Stimulated activated naive CD4-positive, alpha-beta T cell (primary cell): ENCODE measurements at places on chromosomes 3 and 15.

DNA sequence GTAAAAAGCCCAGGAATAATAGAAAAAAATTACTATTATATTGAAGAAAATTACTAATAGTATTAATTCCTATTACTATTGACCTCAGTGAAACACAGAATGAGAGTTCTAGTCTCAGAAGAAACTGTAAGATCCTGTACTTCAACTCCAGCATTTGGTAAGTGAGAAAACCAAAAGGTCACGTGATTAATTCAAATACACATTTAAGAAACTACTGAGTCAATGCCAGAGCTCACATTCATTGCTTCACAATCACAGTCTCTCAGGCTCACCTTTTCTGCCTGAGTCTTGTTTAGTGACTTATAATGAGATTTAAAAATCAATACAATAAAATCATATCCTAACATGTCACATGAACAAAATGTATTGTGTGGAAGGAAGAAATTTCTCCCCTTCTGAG lies 556.1 kb downstream of the FGF12 start:
- DNase-seq: no peak

- DNase-seq: peak; percentile 14
Observed at GRCh38 chr15:90059208-90059985, 42.9 kb downstream of the IDH2 start.

DNA sequence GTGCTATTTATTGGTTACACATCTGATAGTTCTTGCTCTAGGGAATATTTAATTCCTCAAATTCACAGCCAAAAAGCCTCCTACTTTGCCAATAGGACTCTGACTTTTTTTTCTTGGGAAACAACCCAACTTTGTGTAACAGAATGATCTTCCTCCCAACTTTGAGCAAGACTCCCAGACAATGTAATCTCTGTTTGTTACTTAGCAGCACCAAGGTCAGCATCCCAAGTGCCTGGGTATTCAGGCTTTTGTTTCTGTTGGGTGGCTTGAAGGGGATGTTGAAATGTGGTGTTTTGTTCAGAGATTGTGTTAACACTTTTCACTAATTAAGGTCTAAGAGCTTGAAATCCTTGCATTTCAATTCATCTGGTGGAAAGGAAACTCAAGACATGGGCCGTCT lies 115.8 kb downstream of the ADAMTS9 start:
- no peak for DNase-seq

DNA sequence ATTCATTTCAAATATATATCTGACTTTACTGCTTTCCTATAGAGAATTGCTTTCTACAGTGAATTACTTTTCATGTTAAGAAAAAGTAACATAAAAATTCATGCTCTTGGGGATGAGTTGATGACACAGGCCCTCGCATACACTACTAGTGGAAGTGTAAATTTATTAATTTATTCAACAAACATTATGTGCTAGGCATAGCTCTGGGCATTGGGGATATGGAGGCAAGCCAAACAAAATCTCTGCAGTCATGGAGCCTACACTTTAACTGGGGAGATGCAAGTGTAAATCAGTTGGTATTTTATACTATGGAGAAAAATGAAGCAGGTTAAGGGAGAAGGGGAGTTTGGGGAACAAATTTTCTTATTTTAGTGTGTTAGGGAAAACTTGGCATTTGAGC lies 340.7 kb downstream of the RAP2B start:
- DNase-seq: no peak

- no peak for DNase-seq
Observed at GRCh38 chr3:155496206-155496605, 202.7 kb upstream of the STRIT1 start.

DNA sequence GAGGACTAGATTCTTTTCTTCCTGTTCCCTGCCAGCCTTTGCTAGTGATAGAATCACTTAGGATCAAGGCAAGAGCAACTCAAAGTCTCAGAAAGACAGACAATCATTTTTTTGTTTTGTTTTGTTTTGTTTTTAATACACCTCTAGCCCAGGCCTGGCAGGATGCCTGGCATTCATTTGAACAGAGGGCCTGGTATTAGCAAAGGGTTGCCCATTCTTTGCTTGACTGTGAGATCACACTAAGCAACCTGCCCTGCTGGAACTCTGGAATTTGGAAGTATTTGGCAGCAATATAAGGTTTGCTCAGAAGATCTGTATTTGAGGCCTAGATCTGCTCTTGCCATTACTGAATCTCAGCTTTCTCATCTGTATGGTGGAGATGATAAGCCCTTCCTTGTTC lies 21.8 kb upstream of the ATP13A5 start:
- no peak for DNase-seq

- DNase-seq: no peak
Observed at GRCh38 chr3:128553560-128553959, 60.6 kb upstream of the GATA2 start.

- no peak for DNase-seq
Observed at GRCh38 chr3:20324664-20325478, 138.9 kb upstream of the SGO1 start.

DNA sequence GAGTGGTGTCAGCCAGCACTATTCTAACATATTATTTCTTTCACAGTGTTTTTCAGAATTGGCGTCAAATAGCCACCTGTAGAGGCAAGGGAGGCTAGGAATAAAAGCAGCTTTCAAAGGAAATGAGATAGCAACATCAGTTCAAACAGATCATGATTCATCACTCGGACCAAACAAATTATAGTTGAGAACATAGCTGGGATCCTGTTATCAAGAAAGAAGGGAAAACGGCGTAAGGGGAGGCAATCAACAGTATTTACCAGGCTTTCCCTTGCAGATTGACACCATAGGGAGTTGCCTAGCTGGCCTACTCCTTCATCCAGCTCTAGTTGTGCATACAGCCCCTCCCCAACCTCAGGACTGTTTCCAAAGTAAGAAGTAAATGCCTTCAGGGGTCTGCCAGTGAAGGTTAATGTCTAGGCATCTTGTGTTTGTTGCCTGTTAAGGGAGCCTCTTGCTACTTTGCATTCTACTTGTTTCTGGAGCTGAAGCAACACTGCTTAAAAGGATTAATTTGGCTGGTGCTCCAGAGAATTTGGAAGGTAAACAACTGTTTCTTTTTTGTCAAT lies 286.5 kb downstream of the NSUN3 start:
- DNase-seq: no peak

DNA sequence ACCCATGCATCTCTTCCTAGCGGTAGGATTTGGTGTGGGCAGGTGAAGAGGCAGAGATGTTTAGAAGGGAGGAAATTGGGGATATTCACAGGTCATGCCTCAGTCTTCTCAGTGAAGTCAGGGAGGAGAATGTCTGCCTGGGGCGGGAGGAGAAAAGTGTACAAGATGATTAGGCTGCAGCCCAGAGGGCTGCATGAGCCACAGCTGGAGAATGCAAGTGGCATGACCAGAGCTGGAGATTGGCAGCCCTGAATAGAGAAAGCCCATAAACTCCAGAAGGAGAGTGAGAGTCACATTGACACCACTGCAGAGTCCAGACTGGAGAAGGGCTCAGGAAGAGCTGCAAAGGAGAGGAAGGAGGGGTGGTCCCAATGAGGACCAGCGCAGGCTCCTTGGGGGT lies 22.6 kb downstream of the PDHB start:
- no peak for DNase-seq

GRCh38 chr3:15315003-15315402 lies 17.4 kb downstream of the SH3BP5 start:
- DNase-seq: no peak

GRCh38 chr3:131221731-131222130 lies 159.8 kb upstream of the NUDT16 start:
- DNase-seq: no peak

GRCh38 chr3:170689296-170689829 lies 103.5 kb upstream of the SLC7A14 start:
- DNase-seq: no peak

GRCh38 chr3:37984596-37984995 lies 6.0 kb upstream of the VILL start:
- no peak for DNase-seq

- DNase-seq: no peak
Observed at GRCh38 chr3:185416513-185416912, 53.6 kb downstream of the MAP3K13 start.

- no peak for DNase-seq
Observed at GRCh38 chr3:55402886-55403609, 84.1 kb downstream of the WNT5A start.

DNA sequence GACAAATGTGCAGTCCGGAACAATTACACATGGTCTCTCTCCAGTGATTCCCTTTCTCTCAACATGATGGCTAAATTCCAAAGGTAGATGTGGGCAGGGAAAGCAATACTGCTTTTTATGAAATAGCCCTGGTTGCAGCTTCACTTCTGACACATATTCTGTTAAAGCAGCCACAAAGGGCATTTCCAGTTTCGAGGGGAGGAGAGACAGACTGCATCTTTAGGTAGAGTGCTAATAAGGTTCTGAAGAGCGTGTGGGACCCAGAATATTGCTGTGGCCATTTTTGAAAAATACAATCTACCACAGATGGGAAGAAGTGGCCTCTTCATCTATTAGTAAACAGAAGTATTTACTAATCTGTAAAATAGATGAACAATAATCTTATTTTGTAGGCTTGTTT lies 139.3 kb upstream of the PEX5L start:
- DNase-seq: no peak

- DNase-seq: no peak
Observed at GRCh38 chr3:52530918-52531826, 2.5 kb downstream of the NT5DC2 start.

- DNase-seq: no peak
Observed at GRCh38 chr3:177607589-177607988, 410.3 kb upstream of the TBL1XR1 start.

DNA sequence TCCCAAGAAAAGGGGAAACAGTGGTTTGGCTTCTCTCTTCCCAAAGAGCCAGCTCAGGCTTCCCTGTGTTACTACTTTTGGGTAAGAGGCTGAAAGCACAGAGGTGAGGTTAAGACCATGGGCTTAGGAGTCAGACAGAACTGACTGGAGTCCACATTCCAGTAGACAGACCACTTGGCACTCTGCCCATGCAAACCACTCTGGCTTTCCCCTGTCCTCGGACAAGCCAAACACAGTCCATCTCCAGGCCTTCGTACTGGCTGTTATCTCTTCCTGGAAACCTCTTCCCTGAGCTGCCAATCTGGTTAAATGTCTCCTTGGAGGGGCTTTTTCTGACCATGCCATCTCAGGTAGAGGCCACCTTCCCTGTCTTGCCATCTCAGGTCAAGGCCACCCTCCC lies 53.1 kb upstream of the FAM3D start:
- DNase-seq: no peak

DNA sequence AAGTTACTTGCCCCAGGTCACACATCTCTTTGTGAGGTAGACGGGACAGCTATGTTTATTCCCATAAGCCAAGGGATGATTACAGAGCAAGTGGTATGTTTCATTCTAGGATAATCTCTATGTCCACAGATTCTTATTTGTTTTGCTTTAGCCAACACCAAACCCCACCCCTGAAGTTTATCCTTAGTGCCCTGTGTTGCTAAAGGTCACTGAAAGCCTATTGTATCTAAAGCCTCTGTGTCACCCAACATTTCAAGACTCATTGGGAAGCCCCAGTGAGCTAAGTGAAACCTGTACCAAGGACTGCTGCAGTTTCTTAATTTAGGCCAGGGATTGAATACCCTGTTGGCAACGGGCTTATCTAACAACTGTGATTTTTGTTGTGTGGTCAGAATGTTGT lies 135.6 kb downstream of the ADAMTS9 start:
- no peak for DNase-seq

- DNase-seq: no peak
Observed at GRCh38 chr3:52555056-52555455, 18.7 kb downstream of the UQCC5 start.

DNA sequence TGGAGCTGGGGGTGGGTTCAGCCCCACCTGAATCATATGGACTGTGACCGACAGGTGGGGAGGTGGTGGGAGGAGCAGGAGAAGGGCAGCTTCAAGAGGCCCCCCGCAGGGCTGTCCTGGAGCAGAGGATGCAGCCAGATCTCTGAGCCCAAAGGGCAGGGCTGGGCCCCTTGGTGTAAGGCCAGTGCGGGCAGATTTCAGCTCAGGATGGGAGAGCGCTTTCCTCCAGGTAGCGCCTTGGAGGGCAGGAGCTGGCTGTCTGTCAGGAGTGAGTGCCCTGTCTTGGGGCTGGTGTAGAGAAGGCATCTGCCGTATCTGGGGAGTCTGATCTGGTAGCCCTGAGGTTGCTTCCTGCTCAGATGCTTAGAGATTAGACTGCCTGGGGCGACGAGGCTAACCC lies 7.3 kb downstream of the TMEM43 start:
- no peak for DNase-seq

- no peak for DNase-seq
Observed at GRCh38 chr3:37591116-37591781, 270.4 kb upstream of the CTDSPL start.

- DNase-seq: no peak
Observed at GRCh38 chr3:150443331-150443741, 35.2 kb downstream of the TSC22D2 start.

- no peak for DNase-seq
Observed at GRCh38 chr15:55816017-55816416, 73.1 kb upstream of the PRTG start.

DNA sequence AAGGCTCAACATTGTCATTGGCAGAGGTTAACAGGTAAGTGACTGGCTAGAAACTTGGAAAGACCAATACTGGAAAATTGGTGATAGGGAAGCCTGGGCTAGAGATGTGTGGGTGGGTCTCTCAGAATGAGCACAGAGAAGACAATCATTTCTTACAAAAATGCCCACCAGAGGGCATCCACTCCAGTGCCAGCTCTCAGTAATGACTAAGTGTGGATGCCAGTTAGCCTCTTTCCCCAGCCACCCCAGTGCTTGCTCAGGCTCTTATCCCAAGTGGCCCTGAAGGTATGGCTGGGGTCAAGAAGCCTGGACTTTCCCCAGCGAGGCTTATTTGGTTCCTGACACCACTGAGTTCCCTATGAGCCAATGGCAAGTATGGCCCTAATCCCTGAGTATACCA lies 115.9 kb upstream of the ST8SIA2 start:
- no peak for DNase-seq

DNA sequence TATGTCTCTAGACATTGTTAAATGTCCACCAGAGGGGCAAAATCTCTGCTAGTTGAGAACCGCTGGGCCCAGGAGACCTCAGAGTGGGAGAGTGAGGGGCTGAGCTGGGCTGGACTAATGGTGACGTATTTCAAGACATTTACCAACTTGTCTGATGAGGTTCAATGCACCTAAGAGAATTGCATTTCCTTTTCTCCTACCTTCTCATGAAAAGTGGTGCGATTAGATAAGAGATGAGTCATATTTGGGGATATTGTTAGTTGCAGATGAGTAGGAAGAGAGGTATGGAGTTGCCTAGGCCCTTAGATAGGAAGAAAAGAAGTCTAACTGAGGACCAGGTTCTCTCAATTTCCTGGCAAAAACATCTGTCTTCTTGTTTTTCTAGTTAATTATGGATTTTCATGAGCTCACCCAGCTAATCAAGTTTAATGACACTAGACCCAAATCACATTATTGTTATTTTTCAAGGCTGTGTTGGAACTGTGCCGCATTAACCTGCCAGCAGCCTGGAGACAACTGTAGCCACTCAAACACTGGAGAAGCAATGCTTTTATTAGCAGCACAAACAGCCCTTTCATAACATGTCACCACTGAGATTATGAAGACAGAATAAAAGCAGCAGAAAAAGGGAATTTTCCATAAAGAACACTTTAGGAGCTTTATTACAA lies 144.2 kb downstream of the PDCD6IP start:
- no peak for DNase-seq
